ENCODE measurements at places on chromosomes 7 and 10. TPM values are rescaled to one million over a fixed set of nuclear protein-coding genes. Genes with fewer than 3 reads are reported as not detected.

AKR1E2 gene
- total RNA-seq: 6.4 TPM

PTCD1 gene
- 6.1 TPM for total RNA-seq

PIP gene
- 0.16 TPM for total RNA-seq

ITPRID1 gene
- not detected for total RNA-seq

DMBT1 gene
- 0.25 TPM for total RNA-seq

SAP25 gene
- 0.44 TPM for total RNA-seq

MCM10 gene
- 20.1 TPM for total RNA-seq

MAGI2 gene
- 0.49 TPM for total RNA-seq

TM9SF3 gene
- 77.2 TPM for total RNA-seq

NPY4R gene
- 34.8 TPM for total RNA-seq

KIF11 gene
- 41.3 TPM for total RNA-seq
